ENCODE measurements at places on chromosomes 1 and 21.

- DNase-seq: no peak
Observed at GRCh38 chr1:38500891-38501290, 358.7 kb downstream of the RRAGC start.

- DNase-seq: no peak
Observed at GRCh38 chr1:51519865-51520699, 1.0 kb upstream of the EPS15 start.

GRCh38 chr1:61474963-61475362, 250.0 kb downstream of the TM2D1 start:
- DNase-seq: no peak

DNA sequence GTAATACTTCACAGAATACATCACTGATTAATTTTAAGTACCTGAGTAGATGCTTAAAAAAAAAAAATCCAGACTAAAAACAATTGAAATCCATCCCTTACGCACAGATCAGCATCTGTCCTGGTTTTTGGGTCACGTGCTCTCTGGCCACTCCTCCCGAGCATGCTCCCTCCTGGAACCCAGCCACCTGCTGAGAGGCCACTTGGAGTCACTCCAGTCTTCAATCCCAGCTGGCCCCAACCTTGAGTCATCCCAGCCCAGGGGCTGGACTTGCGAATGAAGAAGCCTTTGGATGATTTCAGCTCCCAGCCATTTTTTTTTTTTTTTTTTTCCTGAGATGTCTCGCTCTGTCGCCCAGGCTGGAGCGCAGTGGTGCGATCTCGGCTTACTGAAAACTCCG, 8.9 kb downstream of the MAP1LC3C start:
- DNase-seq: no peak

- peak; percentile 96 for DNase-seq
Observed at GRCh38 chr1:59814180-59814900, 409 bp upstream of the HOOK1 start.

DNA sequence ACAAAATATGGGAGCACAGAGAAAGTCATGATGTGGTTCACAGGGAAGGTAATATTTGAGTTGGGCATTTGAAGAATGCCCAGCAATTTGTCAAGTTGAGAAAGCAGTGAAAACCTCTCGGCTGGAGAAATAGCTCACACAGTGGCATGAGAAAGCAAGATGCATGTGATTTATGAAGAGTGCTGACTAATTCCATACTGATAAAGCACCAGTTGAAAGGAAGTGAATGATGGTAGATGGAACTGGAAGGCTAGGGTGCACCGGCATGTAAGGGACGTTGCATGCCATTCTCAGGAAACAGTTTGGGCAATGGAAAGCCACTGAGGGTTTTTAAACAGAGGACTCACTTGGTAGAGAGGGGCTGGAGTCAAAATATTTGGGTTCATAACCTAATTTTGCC, 53.5 kb upstream of the MTF2 start:
- DNase-seq: no peak

DNA sequence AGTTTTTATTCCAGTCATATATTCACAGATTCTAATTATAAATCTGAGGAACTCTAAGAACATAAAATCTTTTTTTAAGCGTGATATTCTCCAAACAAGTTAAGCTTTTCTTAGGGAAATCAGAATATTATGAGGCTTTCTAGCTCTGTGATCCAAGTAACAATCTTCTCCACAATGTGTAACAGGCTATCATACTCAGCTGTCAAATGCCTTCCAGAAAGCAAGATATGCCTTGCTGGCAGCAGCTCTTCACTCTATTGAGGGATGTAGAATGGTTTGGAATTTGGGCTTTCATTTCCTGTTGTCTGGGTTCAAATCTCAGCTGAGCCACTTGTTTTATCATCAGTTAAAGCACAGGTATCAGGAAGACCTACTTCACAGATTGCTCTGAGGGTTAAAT, 446.5 kb downstream of the PTBP2 start:
- DNase-seq: no peak

DNA sequence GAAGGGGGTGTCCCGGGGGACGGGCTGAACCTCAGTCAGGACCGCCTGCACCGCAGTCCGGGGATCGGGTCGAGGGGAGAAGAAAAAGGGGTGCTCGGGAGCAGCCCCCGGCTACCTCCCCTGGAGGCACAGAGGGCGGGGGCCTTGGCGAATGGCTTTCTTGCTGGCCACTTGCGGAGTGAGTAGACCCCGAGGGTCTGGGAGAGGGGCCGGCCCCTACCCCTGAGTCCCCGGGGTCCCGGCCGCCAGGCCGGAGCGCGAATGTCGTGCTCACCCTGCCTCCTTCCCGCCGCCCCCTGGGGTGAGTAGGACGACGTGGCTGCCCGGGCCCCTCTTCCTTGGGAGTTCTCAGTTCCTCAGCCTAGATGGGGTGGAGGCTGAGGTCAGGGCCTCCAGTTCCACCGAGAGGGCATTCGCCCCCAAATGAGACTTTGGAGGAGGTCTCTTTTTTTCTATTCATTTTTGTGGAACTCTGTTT, 113.0 kb downstream of the OSBPL9 start:
- DNase-seq: no peak

DNA sequence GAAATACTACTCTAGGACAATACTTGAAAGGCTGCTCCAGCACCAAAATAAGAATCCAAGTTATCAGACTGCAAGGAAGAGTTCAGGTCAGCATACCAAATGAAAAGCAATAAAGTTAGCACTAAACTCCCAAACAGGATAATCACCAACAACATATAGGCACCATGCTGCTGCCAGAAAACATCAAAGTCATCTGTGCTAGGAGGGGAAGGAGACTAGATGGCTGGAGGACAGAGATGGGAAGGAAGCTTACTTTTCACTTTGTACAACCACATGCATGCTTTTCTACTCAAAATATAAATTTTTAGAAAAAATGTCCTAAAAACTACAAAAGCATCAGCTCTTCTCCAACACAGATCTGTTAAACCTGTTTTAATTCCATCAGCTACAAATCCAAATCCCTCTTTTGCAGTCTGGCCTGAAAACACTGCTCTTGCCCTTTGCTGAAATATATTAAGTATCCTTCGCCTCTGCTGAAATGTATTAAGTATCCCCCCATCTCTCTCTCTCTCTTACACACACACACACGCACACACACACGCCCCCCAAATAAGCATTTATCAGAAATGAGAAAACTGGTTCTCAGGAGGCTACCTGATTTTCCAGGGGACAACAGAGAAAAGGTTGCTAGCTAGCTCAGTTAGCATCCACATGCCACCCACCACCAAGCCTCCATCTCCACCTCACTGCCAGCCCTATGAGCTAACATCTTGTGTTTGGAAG, 1.5 kb downstream of the GATAD2B start:
- no peak for DNase-seq

GRCh38 chr1:181793831-181794230, 267.7 kb downstream of the ZNF648 start:
- no peak for DNase-seq

DNA sequence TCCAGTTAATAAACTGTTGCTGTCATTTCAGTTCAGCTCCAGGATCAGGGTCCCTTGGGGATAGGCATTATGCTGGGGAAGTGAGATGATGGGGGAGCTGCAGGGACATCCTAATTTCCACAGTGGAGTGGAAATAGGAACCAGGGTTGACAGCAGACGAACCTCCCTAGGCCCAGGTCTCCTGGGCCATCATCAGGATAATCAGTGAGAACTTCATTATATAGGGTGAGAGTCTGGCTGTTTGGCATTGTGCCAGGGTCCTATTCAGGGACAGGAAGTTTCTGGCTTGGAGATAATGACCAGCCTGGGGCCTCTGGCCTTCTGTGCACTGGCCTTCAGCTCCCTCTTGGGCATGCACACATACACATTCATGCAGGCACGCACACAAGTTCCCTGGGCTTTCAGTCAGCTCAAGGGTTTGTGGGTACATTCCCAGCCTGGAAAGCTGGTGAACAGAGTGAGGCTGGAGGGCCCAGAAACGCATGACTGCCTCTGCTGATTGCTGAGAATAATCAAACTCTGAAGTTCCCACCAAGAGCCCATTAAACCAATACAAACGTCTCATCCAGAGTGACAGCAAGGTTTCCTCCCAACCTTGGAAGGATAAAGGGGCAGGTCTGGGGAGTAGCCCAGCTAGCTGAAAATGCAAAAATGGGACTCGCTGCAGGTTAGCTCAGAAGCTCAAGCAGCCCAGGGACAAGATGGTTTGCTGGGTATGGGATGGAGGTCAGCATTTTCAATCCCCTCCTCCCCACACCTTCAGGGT, 13.9 kb upstream of the LRIG2 start:
- no peak for DNase-seq

- no peak for DNase-seq
Observed at GRCh38 chr1:60345049-60345448, 271.5 kb upstream of the C1orf87 start.

DNA sequence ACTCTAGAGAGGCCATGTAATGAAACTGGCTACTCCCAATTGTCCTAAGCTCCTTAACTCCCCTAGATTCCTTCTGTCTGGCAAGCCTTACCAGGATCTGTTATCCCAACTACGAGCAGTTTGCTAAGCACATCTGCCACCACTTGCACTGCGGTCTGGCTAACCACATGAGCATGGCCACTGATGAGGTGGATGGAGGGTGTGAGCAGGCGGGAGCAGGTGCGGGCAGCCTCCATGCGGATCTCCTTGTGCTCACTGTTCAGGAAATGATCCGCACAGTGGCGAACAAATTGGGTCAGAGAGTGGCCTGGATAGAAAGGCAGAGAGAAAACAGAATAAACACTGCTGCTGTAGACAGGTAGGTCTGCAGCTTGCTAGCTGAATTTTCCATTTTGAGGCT, 24.0 kb downstream of the MTOR start:
- no peak for DNase-seq

DNA sequence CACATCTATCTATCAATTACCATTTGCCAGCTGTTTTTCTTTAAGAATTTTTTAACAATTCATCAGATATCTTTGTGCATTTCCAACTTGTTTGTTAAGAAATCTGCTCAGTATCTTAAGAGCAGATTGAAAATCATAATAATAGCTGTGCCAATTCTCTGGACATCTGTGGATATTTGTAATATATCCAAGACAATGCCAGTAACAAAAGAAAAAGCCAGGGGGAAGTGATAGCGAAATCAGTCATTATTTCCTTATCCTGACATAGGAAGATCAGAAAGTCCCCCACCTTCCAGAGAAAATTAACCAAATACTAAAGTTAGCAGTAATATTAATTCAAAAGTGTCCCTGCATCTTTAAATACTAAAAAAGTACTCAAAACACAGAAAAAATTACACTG, 217.1 kb downstream of the RERE start:
- DNase-seq: no peak

DNA sequence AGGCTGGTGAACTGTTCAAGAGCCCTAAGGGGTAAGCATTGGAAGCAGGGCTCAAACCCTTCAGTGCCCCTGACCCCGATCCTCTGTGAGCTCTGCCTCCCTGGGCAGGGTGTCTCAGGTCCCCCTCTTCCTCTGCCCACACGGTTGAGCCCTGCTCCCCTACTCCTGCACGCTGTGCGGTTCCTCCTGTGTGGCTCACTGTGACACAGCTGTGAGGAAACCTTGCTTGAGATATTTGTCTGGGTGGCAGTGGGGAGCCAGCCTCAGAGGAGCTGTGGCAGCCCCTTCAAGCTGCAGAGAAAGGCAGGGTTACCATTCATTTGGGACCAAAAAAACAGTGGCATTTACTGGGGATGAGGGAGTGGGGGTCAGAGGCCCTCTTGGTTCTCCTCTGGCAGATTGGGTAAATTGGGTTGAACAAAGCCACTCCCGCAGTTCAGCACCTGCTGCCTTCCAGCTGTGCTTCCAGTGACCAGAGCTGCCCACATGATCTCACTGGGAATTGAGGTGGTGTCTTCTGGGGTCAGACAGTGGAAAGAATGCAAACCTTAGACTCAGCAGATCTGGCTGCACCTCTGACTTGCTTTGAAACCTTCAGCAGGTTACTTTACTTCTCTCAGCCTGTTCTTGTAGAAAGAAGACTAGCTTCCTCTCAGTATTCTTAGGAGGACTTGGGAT, 60.6 kb upstream of the CD1D start:
- no peak for DNase-seq

DNA sequence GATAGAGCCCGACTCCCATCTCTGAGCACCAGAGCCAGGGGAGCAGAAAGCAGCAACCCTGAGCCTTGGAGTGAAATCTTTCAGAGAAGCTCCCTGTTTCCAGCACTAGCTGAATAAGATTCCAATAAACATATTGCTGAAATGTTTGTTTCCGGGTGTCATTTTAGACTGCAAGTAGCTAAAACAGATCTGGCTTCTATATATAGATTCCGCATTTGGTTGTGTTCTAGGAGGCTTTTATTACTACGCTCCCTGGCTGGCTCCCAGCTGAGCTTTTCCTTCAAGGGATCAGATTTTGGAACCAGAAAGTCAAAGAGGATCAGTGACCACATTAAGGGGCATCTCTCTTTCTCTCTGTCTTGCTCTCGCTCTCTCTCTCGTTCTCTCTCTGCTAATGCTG, 88.2 kb downstream of the PAPPA2 start:
- DNase-seq: no peak

- DNase-seq: no peak
Observed at GRCh38 chr1:204623365-204623893, 62.1 kb downstream of the LRRN2 start.

GRCh38 chr1:110055493-110056284, 14.8 kb downstream of the ALX3 start:
- no peak for DNase-seq

- DNase-seq: no peak
Observed at GRCh38 chr1:85629532-85629920, 49.0 kb downstream of the CCN1 start.

- no peak for DNase-seq
Observed at GRCh38 chr1:184828369-184828717, 73.7 kb upstream of the EDEM3 start.

DNA sequence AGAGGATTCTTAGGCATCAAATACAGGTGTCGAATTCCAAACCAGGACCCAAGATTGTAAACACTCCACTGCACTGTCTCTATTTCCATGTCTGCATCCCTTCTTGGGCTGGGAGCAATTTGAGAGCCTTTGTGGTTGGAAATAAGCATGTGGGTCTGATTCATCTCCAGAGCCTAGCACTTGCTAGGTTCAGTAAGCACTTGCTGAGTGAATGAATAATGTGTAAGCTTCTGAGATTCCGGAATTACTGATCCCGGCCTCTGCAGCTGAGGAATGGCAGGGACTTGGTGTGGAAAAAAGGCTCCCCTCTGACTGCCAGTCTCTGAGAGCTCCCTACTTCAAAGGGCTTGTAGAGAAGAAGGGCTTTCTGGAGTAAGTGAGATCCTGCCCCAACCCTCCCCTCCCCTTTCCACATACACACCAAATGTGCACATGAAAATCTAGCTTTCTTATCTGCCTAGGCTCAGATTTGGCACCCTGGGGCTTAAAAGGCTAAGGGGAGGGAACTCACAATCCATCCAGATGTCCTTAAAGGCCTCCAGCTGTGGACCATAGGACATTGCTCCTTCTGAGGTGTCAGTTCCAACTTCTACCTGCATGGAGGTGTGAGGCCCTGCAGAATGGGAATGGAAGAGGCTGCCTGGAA, 39.6 kb upstream of the TRABD2B start:
- DNase-seq: no peak

DNA sequence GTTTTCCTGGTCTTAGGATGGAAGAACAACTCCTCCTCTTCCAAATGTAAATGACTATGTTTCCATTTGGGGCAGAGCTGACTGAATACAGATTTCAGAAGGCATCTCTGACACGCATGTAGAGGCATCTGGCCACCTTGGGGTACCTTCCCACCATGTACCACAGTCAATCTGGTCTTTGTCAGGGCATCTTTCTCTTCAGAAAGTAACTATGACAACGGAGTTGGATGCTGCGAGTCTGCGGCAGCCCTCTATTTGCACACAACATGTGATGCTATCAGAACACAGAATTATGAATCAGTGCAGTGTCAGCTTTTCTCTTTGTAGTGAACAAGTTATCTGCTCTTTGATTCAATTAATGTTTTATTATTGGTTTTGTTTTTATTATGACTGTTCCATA, 94.7 kb downstream of the TSEN15 start:
- DNase-seq: no peak

GRCh38 chr1:46408356-46409062, 14.4 kb downstream of the FAAH start:
- DNase-seq: no peak

Data from CD4-positive, alpha-beta T cell treated with Interleukin-15 for 1 hour (primary cell).